ENCODE measurements at places on chromosomes 2 and 18. TPM values are rescaled to one million over a fixed set of nuclear protein-coding genes. Genes with fewer than 3 reads are reported as not detected.

DNA sequence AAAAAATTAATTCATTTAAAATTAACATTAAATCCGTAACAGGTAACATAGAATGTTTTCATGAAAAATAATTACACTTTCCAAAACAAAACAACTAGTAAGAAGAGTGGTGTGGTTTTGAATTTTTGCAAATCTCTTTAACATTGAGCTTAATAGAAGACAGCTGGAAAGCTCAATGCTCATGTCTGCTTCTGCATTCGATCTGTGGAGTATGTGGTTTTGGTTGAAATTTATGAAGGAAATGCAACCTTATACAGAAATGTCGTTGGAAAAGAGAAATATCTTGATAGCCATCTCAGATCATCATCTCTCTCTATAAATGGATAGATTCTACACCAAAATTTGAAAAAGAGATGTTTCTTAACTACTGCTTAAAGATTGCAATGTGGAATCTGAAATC lies 17.3 kb upstream of the FHL2 start:
- no peak for DNase-seq

DNA sequence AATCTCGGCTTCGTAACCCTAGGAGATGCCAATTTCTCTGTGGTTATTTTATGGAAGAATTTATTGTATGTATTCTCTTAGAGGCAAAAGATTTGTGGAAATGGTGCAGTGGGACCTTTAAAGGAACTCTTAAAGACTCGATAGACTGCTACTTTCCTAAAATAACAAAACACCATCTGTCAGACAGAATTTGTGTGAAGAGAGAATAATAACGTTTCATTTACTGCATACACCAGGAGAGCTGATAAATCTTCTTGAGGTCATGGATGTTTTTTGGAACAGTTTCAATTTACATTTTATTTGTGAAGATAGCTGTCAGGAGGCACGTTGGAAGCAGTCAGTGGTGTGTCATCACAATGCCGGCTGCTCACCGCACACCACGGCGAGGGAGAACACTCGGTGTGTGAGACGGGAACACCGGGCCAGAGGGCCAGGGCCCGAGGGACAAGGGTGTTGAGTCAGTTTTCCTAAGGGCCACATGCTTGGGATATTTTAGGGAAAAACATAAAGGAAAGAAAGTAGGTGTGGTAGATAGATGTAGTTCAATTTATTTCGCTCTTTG lies 1681.0 kb upstream of the DDX18 start:
- DNase-seq: no peak

DNA sequence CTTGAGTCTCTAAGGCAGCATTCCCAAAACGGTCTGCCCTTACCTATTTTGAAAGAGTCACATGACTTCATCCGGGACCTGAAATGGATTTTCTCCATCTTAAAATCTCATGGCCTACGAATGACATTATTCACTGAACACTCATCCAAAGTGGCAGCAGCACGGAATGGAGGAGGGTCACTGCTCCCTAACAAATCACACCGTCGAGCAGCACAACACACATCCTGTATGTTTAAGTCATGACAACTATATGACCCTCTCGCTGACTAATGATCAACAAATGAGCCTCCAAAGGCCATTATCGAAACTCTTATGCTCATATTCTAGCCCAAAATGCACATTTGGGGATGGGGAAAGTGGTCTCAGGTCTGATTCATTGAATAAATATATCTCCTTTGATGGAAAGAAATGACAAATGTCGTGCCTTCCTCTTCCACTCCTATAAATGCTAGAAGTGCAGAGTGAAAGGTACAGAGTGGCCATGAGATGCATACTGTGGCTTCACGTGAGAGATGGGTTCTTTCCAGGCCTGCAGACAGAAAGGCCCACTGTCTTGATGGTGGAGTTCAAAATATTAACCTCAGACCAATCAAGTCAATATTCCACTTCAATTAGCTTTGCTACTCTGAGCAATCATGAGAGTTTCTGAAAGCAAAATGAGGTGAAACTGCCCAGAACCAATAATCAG lies 70.8 kb downstream of the C2orf76 start:
- no peak for DNase-seq

- DNase-seq: no peak
Observed at GRCh38 chr2:96530144-96530430, 6.5 kb upstream of the ARID5A start.

- DNase-seq: no peak
Observed at GRCh38 chr2:24075259-24075658, 867 bp downstream of the SF3B6 start.

DNA sequence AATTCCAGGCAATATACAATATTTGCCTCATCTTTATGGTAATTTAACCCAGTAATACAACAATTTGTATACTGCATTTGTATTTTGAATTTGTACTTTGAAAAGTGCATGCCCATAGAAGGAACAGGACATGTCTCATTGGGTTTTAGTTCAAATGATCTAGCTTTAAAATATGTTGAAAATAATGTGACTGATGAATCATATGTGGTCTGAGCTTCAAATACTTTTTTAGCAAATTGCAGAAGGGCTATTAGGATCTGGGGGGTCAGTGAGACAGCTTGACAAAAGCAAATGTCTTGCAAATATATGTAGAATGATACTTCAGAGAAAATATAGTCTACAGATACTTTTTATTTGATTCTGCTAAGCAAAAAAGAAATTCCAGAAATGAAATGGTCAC lies 248.9 kb downstream of the DCC start:
- no peak for DNase-seq

DNA sequence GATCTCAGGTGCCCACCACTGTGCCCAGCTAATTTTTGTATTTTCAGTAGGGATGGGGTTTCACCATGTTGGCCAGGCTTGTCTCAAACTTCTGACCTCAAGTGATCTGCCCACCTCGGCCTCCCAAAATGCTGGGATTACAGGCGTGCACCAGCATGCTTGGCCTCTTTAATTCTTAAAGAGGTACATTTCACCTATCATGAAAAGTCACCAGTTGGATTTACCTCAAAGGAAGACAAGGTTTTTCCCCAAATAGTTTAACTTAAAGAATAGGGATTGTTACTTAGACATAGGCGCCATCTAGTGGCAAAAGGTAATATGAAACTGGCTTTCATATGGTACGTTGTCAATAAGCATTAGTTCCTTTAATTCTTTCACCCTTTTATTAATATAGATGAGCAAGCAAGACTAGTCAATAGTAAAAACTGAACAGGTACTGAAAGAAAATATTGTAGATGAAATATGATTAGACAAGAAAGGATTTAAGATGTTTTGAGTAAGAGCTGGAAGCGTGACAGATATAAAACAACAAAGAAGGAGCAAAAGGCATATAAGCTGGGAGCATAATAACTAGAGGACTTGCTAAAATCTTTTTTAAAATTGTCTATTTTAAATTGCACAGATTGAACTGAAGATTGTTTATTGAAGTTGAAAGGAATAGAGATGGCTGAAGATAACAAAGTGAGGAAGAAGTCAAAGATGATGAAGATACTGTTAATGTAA lies 35.0 kb upstream of the PSMD14 start:
- DNase-seq: no peak

DNA sequence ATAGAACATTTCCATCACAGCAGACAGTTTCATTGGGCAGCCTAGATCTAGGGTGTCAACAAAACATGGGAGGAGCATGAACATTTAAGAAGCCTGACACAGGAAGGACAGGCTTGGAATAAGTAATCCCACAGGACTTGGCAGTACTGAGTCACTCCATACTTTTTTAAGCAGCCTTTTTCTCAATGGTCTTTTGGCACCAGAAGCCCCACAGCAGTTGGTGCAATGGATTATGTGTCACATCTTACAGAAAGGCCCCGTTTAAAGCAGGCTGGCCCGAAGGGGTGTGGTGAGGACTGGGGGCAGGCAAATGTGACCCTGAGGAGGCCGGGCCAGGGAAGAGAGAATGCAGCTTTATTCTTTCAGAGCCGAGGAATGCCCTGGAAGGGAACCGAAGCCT lies 26.6 kb downstream of the SPTBN1 start:
- no peak for DNase-seq

GRCh38 chr2:60525899-60526298 lies 27.6 kb downstream of the BCL11A start:
- DNase-seq: no peak

GRCh38 chr2:38147333-38148121 lies 71.6 kb upstream of the CYP1B1 start:
- no peak for DNase-seq

FSHR gene
- polyA plus RNA-seq: not detected

FBXO48 gene
- polyA plus RNA-seq: 0.36 TPM

SPP2 gene
- polyA plus RNA-seq: not detected

ARHGEF4 gene
- polyA plus RNA-seq: 9.2 TPM

C2orf74 gene
- 45.5 TPM for polyA plus RNA-seq

WDCP gene
- 3.4 TPM for polyA plus RNA-seq
